ENCODE measurements at places on chromosomes 6 and 20.

DNA sequence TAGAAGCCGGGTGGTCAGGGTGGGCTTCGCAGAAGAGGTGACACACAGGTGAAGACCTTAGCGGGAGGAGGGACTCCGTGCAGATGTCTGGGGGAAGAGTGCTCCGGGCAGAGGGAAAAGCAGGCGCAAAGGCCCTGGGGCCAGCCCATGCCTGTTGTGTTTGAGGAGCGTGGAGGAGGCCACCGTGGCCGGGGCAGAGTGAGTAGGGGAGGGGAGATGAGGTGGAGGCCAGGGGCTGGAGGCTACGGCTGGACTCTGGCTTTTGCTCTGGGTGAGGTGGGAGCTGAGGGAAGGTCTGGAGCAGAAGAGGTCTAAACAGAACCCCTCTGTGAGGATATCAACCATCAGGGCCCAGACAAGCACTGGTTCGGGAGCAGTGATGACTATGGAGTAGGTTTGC is 244.0 kb downstream of the PREX1 start:
- DNase-seq: no peak

DNA sequence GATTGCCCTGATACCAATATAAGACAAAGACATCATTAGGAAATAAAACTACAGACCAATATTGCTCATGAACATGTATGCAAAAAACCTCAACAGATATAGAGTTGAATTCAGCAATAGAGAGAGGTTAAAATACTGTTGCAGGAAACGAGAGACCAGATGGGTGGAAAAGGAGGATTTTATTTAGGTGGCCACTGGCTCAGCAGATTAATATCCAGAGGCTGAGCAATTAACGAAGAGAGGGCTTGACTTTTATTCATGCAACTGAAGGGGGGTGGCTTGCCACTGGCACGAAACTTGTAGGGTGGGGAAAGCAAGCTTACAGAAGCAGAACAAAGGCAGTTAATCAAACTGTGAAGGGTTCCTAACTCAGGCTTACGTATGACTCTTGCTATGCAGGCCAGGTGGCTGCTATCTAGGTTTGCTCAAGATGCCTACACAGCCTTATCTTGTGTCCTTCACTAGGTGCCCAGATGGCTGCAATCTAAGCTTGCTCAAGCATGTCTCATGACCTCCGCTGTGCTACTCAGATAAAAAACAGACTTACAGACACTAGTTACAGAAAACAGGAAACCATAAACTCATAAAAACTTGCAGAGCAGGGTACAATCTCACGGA is 126.4 kb downstream of the MMUT start:
- no peak for DNase-seq

DNA sequence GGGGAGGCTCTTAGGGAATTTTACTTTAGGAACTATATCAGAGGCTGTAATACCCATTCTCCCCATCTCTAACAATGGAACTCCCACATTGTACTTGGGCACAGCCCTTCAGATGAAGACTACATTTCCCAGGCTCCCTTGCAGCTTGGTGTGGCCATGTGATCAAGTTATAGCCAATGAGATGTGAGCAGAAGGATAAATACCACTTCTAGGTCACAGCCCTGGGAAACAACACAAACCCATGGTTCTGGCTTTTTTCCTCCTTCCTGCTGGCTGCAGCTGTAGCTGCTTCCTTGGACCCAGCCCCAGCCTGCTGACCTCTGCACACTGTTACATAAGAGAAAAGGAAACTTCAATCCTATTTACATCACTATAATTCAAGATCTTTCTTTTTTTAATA is 445.9 kb upstream of the JARID2 start:
- DNase-seq: no peak

DNA sequence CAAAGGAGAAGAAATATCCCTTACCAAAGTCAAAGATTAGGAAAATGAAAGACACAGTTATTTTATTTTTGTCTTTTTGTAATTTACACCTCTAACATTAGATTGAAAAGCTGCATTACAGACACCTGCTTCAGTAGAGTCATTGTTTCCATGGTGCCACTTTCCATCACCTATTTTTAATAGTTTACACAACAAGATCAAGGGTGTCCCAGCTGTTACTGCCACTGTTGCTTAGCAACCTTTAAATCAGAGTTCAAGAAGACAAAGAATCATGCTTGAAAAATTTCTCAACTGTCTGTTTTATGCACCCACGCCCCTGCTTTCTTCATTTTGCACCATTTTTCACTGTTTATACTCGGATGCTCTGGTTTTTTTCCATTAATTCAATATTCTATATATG is 668.2 kb upstream of the GJE1 start:
- DNase-seq: no peak

GRCh38 chr6:16238057-16238962 is at the start of gene GMPR:
TSS of gene GMPR (plus strand) at chr6:16238587. CDS start at chr6:16238694, 107 bp downstream.
- DNase-seq: peak; percentile 46

DNA sequence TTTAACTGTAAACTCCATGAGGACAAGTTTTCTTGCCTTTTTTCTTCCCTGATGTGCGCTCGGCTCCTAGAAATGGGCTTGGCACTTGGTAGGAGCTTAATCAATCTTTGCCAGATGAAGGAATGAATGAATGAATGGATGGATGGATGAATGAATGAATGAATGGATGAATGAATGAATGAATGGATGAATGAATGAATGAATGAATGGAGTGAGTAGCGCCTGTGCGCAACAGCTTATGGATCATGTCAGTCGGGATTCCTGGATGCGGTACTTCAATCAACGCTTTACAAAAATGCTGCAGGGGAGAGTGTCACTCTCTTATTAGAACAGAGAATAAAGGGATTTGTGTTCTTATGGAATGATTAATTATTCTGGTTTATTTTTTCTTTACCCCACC is 267.3 kb downstream of the TFAP2C start:
- no peak for DNase-seq

DNA sequence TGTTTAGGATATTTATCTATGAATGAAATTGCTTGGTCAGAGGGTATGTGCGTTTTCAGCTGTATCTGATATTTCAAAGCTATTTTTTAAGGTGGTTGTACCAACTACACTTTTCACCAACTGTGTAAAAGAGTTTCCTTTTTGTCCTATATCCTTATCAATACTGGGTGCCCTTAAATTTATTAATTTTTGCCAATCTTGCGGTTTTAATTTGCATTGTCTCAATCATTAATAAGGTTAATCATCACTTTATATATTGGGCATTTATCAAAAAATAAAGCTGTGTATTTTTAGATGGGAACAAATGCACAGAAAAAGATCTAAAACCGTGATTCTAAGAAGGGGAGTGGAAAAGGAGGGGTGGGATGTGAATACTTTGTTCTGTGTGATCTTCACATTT is 66.7 kb upstream of the SALL4 start:
- DNase-seq: no peak

DNA sequence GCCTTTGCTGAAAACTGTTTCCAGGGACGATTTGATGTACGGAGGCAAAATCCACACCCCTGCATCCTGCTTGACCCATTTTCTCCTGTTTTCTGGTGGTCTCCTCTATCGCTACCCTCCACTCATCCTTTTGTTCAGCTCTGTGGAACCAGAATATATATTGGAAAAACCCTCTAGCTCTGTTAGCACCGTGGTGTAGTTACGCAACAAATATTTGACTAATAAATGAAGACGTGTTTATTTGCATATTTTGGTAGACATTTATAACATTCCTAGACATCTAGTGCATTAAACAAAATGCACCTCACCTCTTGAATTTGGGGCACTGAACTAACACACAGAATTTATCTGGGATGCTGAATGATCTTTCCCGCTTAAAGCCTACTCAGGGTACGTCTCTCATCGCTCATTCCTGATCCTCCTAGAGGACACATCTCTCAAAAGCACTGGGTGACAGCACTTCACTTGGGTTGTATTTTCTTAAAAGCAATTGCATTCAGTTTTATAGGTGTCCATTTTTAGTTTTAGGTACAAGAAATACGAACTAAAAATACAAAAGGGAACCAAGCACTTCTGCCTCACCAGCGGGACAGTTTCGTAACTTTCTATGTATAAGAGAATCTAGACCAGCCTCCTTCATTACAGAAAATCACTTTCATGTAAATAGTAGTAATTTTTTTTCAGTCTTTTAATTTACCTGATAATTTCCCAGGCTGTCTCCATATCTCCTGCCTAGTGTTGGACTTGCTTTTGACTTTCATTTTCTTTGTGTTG is 59.2 kb downstream of the SNRNP48 start:
- no peak for DNase-seq

DNA sequence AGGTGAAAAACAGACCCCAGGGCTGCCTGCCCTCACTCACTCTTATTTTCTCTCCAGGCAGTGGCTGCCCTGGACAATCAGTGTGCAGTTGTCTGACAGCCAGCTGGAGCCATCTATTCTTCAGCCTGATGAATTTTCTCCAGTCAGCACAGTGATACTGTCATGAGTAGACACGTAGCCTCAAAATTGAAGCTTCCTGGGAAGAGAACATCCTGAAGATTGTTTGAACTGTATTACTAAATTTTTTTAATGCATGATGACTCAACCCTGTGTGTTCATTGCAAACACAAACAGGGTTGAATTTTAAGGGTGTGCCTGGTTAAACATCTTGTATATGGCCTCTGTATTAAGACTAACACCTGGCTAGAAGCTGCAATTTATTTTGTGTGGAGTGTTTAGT is 49.8 kb upstream of the STXBP5 start:
- DNase-seq: no peak

- DNase-seq: no peak
Measured at GRCh38 chr6:144595266-144595665, 310.1 kb downstream of the UTRN start.

GRCh38 chr20:57573894-57574293 is 13.0 kb downstream of the PCK1 start:
- DNase-seq: no peak

DNA sequence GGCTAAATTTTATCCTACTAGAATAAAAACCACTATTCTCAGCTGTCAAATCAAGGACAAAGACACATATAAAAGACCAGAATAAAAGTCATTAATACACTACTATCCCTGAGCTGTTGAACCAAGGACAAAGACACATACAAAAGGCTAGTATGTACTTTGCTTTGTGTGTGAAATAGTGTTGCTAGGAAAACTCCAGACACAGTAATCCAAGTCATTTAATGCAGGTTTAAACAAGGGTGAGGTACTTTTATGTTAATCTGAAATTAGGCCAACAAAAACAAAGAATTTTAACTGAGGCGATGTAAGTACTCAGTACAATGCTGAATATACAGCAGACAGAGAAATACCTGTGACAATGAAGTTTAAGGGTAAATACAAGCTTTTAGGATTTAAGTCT is 18.9 kb downstream of the GCLC start:
- DNase-seq: no peak

DNA sequence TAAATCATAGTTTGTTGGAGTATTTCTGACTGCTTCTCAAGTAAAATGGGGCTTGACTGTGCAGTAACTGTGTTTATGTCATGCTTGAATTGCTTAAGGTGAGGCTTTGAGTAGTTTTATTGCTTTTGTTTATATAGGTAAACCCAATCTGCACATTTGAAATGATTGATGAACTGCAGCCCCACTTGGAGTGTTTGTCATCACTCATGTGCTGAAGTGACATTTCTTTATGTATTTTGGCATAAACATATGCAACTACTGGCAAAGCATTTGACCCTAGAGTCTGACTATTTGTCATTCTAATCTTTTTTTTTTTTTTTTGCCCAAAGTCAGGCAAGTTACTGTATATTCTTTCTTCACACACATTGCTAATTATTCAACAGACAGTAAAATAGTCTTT is 491.4 kb upstream of the POU3F2 start:
- DNase-seq: no peak

- DNase-seq: peak; percentile 2
Measured at GRCh38 chr20:36720510-36720909, 25.4 kb downstream of the NDRG3 start.

- DNase-seq: no peak
Measured at GRCh38 chr6:108168090-108168463, 2.3 kb downstream of the NR2E1 start.

GRCh38 chr6:6918216-6918983 is 189.4 kb upstream of the RREB1 start:
- DNase-seq: peak; percentile 57

DNA sequence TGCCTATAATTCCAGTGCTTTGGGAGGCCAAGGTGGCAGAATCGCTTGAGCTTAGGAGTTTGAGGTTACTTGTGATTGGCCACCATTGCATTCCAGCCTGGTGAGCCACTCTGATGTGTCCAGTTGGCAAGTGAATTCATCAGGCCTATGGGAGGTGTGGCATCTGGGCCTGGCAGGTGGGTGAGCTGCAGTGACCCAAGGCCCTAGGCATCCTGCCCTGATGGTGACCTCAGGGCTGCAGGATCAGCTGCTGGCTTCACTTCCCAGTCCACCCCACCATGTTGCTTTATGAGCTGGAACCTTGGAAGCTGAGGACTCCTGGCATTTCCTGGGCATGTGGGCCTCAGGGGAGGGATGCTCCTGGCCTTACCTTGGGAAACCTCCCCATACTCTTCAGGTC is 20.5 kb downstream of the RSPH9 start:
- DNase-seq: no peak

DNA sequence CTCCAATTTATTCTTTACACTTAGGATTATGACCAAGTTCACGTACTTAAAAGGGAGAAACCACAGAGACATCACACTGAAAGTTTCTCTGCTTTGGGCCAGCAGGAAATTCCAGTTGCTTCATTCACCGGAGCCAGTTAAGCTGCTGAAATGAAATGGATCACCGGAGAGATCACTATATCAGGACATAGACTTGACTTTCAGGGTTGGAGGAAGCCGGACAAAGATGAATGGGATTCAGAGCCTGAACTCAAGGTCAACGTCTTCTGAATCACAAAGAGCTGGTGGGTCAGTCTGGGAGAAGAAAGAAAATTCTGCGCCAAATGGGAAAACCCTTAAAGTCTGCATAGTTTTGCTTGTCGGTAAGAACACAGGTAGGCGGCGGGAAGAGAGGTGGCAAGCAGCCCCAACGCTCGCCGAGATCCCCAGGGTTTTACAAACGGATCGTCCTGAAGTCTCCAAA is 81.9 kb upstream of the CCDC28A start:
- no peak for DNase-seq

DNA sequence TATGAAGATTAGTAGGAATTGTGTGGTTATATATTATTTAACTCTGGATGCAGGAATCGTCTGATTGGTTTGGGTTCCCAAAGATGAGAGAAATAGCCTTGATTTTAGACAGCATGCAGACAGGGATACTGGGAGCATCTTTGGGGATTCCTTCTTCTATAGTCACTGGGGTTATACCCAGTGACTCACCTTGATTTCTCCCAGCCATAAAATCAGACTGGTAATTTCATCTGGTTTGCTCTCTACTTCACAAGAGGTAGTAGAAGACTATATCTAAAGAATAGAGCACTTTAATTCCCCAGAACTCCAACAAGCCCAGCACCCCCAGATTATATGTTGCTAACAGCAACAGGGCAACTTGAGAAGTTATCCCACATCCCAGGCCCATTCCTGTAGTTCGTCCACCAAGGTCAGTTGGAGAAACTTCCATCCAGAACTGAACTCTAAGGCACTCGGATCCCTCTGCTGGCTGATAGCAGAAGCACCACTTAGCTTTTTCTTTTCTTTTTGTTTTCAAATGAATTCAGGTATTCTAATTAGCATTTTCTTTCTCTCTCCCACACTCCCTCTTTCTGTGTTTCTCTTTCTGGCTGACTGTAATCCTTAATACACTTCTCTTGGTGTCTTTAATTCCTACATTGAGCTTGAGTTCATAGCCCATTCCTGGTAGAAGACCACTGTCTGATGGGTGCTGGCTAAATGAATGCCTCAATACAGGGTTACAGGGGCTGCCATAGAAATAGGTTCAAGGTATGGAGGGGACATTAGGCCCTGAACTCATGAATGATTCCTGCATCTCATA is 20.4 kb upstream of the EFHC1 start:
- DNase-seq: no peak
